Adipose tissue (tissue), 3 donors: ENCODE measurements at places on chromosomes 7 and 10. TPM values are rescaled to one million over a fixed set of nuclear protein-coding genes. Genes with fewer than 3 reads are reported as not detected.

BTBD16 gene
- polyA plus RNA-seq, result 0.34 TPM

CFAP46 gene
- 0.38 TPM for polyA plus RNA-seq

PTPRN2 gene
- polyA plus RNA-seq, result 8.0 TPM

DDC gene
- polyA plus RNA-seq, result 0.13 TPM

BLNK gene
- polyA plus RNA-seq, result 1.0 TPM

PPA1 gene
- polyA plus RNA-seq, result 199 TPM

DOCK4 gene
- 9.7 TPM for polyA plus RNA-seq

CCL26 gene
- polyA plus RNA-seq, result 0.23 TPM

FAM149B1 gene
- polyA plus RNA-seq, result 8.4 TPM

DRGX gene
- not detected for polyA plus RNA-seq

CRTAC1 gene
- 2.9 TPM for polyA plus RNA-seq

GIMAP1 gene
- 1.9 TPM for polyA plus RNA-seq

GUSB gene
- 38.1 TPM for polyA plus RNA-seq

HILPDA gene
- 39.7 TPM for polyA plus RNA-seq

CTAGE8 gene
- 1.0 TPM for polyA plus RNA-seq

MACC1 gene
- polyA plus RNA-seq, result 2.7 TPM

JAKMIP3 gene
- 0.45 TPM for polyA plus RNA-seq

TMEM229A gene
- not detected for polyA plus RNA-seq

ZNF804B gene
- not detected for polyA plus RNA-seq

SOSTDC1 gene
- polyA plus RNA-seq, result 3.2 TPM

WIPF3 gene
- polyA plus RNA-seq, result 0.93 TPM

FGFBP3 gene
- 1.0 TPM for polyA plus RNA-seq

ABCC2 gene
- 2.6 TPM for polyA plus RNA-seq

HPSE2 gene
- 1.0 TPM for polyA plus RNA-seq

GNAT3 gene
- 0.06 TPM for polyA plus RNA-seq

PNLIPRP2 gene
- 0.91 TPM for polyA plus RNA-seq

DLD gene
- polyA plus RNA-seq, result 44.5 TPM

ICA1 gene
- polyA plus RNA-seq, result 21.6 TPM

NUTM2E gene
- not detected for polyA plus RNA-seq

CPEB3 gene
- polyA plus RNA-seq, result 0.94 TPM

NANOS1 gene
- 3.5 TPM for polyA plus RNA-seq

FAM185A gene
- polyA plus RNA-seq, result 4.3 TPM

FAM25C gene
- not detected for polyA plus RNA-seq

GIMAP5 gene
- polyA plus RNA-seq, result 40.2 TPM

PAPSS2 gene
- polyA plus RNA-seq, result 12.7 TPM

NUTM2A gene
- 1.5 TPM for polyA plus RNA-seq

INHBA gene
- 1.3 TPM for polyA plus RNA-seq

MORN4 gene
- 2.8 TPM for polyA plus RNA-seq

GPR15LG gene
- polyA plus RNA-seq, result not detected

FKBP9 gene
- polyA plus RNA-seq, result 46.7 TPM

LIPM gene
- not detected for polyA plus RNA-seq

CFAP58 gene
- polyA plus RNA-seq, result 0.05 TPM

RSPH10B2 gene
- polyA plus RNA-seq, result 0.07 TPM

STX1A gene
- 4.0 TPM for polyA plus RNA-seq

GATA3 gene
- 2.4 TPM for polyA plus RNA-seq

NODAL gene
- polyA plus RNA-seq, result not detected

ASZ1 gene
- polyA plus RNA-seq, result not detected
